NCI-H1694 (cell line): ENCODE measurements at places on chromosomes 2 and 18.

- no peak for DNase-seq
These were observed 73.9 kb upstream of the SLC14A2 start for GRCh38 chr18:45541421-45541820.

GRCh38 chr2:147449323-147449991 lies 395.4 kb upstream of the ACVR2A start:
- no peak for DNase-seq

GRCh38 chr2:16291731-16292550 lies 351.6 kb downstream of the MYCN start:
- no peak for DNase-seq

- no peak for DNase-seq
These were observed 101.0 kb upstream of the CTDP1 start for GRCh38 chr18:79578396-79579260.

DNA sequence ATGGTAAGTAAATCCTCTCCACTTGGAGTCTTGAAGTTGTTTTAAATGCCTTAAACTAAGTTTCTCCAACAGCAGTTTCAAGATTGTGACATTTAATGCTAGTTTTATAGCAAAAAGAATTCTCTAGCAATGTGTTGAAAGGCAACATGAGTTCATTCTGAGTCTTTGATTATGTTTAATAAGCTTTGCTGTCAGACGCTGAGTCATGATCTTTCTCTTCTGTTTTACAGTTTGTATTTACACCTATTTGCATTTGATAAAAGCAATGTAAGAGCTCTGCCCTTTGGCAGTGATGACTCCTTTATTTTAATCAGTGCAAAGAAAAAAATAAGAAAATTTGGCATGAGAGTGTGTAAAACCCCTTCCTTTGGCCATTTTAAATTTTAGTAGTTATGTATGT lies 497.7 kb downstream of the STK39 start:
- DNase-seq: no peak

DNA sequence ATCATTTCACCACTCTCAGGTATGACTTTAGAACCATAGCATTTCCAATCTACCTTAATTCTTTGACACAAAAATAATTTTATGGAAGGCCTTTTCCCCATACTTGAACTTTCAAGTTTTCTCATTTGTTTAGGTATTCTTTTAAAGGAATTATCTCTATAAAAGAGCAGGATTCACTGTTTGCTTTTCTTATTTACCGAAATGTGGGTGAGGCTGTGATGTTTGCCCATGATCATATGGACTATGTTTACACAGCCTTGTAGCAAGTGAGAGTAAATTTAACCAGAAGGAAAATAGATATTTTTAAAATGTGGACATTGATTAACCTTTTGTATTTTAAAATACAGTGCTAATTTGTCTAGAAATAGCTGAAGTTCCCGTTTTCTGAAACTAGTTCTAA lies 26.3 kb downstream of the CAB39 start:
- no peak for DNase-seq

DNA sequence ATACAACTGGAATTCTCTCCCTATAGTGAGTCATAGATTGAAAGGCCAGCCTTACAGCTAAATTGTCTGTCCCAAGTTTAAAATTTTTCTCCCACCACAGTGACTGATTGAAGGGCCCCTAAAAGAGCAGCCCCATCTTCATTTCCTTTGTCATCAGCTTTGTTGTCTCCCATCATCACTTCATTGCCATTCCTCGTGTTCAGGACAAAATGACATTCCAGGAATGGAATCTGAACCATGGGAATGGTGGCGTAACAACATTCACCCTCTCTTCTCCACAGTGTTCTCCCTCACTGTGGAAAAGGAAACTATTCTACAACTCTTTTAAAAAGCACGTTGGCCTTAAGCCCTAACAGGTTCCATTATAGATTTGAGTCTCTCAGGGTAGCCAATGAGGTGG lies 52.1 kb downstream of the PSTPIP2 start:
- no peak for DNase-seq

DNA sequence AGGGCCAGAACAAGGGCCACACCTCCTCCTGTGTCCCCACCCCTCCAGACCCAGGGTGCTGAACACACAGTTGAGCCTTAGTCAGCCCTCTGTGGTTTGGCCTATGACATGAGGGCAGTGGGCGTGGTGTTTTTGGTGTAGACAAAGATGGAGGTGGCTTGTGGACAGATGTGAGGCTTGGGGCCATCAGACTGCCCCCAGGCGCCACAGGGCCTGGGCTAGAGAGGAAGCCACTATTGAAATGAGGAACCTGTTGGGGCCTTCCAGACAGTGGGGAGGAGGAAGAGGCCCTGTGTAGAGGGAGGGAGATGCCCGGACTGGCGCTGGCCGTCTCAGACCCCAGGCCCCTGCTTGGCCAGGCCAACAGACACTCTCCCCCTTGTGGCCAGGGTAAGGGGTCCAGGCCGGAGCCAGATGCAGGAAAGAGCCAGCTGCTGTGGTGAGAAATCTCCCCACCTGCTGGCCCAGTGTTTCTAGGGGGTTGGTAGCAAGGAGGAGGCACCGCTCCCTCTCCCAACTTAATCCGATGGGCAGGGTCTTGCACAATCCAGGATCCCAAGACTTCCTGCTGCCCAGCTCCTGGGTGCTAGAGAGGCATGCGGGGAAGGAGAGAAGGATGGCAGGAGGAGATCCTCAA lies 53.8 kb downstream of the SMAD7 start:
- no peak for DNase-seq

DNA sequence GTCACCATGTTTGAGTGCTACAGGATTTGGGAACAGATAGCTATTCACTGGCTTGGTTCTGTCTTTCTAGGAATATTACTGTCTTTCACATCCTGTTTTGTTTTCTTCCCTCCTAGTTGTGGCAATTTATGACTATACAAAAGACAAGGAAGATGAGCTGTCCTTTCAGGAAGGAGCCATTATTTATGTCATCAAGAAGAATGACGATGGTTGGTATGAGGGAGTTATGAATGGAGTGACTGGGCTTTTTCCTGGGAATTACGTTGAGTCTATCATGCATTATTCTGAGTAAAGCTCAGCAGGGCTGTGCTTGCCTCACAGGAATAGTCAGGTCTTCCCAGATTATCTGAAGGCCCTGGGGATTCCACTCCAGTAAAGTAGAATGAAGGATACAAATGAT lies 98.9 kb downstream of the ABI2 start:
- DNase-seq: no peak

DNA sequence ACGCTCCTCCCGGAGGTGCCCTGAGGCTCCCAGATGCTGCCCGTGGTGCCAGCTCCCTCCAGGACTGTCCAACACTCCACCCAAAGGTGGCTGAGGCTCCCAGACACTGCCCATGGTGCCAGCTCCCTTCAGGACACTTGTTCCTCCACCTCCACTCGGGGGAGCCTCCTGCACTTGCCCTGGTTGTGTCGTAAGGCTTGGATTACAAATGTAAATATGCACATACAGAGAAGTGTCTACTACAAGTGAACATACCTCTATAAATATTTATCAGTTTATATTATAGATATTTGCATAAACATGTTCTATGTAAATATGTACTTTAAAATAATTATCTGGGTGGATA lies 143.3 kb downstream of the PXDN start:
- DNase-seq: no peak

- no peak for DNase-seq
These were observed 272.0 kb upstream of the KYNU start for GRCh38 chr2:142605421-142605820.

DNA sequence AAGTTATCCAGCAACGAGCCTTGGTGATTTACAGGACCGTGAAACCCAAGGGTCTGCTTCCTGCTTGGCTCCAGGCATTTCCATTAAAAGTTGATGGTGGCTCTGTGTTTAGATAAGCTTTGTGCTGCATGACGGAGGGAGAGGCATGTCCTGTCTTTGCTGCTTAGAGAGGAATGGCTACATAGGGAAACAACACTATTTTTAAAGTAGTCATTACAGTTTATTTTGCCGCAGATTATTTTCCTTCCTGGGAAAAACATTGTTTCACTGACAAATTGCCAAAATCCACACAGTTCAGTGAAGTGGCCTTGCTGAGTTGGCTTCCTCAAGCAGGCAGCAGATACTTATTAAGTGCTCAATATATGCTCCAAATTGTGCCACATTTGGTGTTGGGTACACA lies 98.5 kb downstream of the THSD7B start:
- DNase-seq: no peak

GRCh38 chr2:41033127-41033526 lies 581.2 kb upstream of the SLC8A1 start:
- no peak for DNase-seq

DNA sequence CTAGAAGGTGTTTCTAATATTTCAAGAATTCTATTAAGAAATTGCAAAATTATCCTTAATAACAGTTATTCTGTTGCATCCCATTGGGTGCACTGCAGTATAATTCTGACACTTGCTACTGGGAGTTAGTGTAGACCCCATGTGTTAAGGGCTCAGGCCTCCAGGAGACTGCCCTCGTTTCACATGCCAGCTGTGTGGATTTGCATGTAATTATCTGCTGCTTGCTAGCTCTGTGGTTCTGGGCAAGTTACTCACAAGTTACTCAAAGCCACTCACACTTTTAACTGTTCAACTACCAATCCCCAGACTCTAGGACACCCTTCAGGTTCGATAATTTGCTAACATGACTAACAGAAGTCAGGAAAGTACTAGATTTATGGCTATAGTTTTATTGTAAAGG lies 38.6 kb downstream of the ST6GAL2 start:
- DNase-seq: no peak

- DNase-seq: no peak
These were observed 94.2 kb upstream of the RAB27B start for GRCh38 chr18:54734059-54734458.

GRCh38 chr2:20444101-20444992 lies 2.5 kb upstream of the RHOB start:
- DNase-seq: peak; percentile 49

DNA sequence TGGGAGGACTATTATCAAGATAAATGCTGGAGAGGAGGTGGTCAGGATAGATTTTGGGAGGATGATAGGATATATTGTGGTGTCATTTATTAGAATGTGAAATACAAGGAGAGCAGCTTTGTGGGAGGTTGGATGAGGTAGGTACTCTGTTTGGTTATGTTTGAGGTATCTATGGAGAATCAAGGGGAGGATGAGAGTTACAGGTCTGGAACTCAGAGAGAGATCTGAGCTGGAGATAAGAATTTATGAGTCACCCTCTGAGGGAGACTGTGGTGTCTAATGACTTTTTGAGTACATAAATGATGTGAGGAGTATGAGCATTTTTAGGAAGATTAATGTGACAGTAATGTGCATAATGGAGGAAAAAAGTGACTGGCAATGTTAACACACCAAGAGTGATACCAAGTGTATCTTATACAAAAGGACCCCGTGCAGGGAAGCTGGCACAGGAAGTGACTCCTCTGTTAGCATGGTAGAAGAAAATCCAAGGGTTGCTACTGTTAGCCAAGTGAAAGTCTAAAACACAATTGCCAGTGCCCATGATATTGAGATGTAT lies 48.2 kb downstream of the CRIM1 start:
- no peak for DNase-seq

GRCh38 chr2:30678410-30679137 lies 128.7 kb downstream of the CAPN13 start:
- DNase-seq: no peak

DNA sequence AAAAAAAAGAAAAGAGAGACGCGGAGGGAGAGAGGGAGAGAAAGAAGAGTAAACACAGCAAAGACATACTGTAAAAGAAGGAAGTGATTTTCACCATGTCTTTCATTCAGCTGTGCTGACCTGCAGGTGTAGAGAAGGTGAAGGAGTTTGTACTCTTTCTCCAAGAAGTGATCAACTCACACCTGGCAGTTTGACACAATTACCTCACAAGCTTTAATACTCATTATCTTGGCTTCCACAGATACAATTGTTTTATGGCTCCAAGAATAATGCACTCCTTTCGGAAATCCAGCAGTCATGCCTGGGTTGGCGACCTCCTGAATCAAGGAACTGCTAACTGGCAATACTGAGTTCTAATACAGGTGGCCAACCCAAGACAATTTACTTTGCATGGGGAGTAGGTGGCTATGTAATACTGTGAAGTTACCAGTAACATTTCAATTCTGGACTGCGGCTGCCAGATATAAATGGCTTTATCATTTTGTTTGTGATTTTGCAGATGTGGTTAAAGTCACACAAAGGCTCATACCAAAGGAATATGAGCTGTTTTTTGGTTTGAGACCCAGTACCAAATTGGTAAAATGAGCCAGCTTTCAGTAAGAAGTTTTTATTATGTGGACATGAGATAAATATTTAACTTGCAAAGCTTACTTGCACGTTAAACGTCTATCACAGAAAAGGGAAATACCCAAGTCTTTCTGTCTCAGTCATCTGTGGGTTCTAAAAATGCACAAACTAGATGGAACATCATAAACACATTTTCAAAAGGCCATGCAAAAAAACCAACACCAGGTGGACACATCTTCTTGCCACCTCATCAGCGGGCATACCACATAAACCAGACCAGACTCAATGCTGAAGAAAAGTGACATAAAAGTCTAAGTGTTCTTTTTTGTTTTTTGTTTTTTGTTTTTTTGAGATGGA lies 69.3 kb downstream of the NCKAP5 start:
- DNase-seq: no peak

- DNase-seq: no peak
These were observed 187.1 kb downstream of the CELF4 start for GRCh38 chr18:37378336-37379010.

DNA sequence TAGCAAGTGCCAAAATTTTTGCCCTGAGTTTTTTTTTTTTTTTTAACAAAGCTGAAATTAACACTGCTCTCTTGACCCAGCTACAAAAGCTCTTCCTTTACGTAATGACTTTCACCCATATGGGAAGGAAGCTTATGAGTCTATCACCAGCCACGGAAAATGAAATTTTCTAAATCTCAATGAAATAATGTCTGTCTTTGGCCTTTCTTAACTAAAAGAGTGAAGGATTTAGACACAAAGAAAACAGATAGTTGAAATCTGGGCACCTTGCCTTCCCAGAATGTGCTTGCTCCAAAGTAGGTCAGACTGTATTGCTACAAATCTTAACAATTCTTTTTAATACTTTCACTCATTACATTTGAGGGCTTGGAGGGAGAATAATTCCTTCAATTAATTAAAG lies 180.8 kb upstream of the MGAT5 start:
- DNase-seq: no peak

GRCh38 chr2:98924038-98924830 lies 11.8 kb downstream of the CRACDL start:
- DNase-seq: no peak

DNA sequence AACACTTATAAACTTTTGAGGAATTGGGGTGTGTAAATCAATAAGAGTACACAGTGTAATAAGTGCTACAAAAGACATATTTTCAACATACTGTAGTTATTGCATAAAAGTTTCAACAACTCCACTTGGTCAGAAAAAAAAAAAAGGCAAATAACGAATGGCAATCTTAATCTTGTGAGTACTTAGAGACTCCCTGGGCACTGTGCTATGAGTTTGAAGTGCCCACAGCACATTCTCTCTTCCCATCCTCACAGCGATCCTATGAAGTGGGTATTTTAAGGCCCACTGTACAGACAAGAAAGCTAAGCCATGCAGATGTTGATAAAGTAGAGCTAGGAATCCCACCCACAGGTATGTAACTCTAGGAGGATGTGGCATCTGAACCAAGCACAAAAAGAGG lies 112.3 kb downstream of the STK39 start:
- no peak for DNase-seq
